ENCODE measurements at places on chromosomes 13 and 19.
A peak's percentile ranks its signal among the peaks of the same experiment; 100 is the strongest.

DNA sequence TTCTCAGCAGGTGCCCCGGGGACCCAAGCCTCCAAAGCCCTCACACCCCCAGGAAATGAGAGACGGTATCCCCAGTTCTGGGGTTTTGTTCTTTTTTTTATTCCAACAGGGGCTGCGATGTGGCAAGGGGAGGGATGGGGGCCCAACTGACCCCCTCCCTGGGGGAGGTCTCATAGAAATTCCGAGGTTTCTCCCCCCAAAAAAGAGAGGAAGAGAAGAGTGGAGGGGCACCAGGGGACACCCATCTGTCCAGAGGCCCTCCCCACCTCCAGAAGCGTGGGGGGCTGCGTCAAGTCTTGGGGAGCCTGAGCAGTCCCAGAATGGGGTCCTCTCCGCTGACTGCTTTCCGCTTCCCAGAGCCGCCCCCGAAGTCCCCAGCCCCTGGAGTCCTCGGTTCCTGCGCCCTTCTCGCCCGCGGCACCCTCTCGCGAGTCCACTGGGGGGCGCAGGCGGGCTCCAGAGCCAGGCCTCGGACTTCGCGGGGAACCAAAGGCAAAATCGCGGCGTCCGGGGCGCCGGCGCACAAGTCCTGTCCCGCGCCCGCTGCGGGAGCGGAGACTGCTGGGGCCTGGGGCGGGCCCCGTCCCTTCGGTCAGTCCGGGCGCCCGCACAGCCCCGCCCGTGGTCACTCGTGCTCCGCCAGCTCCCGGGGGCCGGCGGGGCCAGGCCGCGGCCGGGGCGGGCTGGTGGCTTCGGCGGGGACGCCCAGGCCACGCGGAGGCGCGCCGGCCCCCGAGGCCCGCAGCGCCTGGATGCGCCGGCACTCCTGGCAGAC lies 4.4 kb upstream of the ATP1A3 start:
- peaks cover 77% of the 10 kb centered on the region for H3K27me3 ChIP-seq
- H3K4me3 ChIP-seq, result no peak overlapping the region
- peaks cover 12% of the 10 kb centered on the region for H3K4me1 ChIP-seq
- no peak for DNase-seq

DNA sequence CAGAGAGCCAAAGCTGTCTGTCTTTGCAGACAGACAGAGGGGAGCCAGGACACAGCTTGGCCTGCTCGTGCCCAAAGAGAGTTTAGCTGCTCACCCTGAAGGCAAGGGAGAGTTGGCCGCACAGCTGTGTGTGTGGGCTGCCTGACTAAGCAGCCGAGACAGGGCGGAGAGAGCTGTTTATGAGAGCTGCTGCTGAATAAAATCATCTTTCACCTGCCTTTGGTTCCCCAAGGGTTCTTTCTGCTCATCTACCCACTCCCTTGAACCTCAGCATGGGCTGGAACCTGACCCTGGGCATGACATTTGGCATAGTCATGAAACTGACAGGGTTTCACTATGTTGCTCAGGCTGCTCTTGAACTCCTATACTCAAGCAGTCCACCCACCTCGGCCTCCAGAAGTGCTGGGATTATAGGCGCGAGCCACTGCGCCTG lies 98.2 kb downstream of the RBM26 start:
- no peaks in the 10 kb centered on the region for H3K4me1 ChIP-seq
- no peak overlapping the region for H3K27ac ChIP-seq
- no peak overlapping the region for H3K4me3 ChIP-seq
- H3K36me3 ChIP-seq, result no peaks in the 10 kb centered on the region
- no peak for DNase-seq

DNA sequence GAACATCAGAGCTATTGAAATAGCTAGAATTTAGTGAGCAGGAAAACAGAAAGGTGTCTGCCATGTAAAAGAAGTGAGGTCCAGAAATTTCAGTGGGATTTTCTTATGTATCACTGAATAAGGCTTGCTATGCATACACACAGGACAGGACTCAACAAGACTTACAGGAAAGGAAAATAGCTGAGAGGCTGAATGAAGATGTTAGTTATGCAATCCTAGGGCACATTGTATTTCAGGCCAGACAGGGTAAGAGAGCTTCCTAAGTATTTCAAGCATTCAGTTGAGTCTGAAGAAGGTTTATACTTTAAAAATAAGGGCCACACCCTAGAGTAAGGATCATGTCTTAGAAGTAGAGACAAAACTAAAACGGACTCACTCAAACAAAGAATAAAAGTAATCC lies 419.9 kb upstream of the PRR20A start:
- no peak for DNase-seq

DNA sequence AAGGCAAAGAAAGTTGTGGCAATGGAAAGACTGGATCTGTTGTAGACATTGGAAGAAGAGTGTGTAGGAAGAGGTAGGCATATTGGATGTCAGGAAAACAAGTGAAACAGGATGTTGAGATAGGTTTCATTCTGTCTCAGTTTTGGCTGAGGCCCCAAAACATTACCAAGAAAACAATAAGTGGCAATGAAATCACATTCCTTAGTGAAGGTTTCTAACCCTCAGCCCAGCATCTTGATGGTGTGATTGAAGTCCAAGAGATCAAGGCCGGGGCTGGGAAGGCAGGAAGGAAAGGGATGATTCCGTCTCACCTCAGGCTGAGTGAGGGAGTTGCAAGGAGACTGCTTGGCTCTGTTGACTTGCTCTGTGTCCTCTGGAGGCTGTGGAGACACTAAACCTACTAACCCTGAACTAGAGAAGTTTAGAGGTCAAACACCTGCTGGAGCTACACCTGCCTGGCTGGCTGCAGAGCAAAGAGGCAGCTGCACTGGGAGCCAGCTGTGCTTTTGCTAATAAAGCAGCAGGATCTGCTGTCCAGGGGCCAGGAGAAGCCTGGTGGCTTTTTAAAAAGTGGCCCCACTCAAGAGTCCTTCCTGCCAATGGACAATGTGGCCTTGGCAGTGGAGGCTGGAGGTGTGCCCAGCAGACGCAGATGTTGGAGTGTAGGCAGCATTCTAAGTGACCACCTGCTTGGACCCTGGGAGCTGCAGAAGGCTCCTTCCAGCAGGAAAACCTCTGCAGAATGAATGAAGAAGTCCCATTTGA lies 53.6 kb downstream of the DGKH start:
- H3K4me1 ChIP-seq, result peaks cover 13% of the 10 kb centered on the region
- no peak overlapping the region for H3K4me3 ChIP-seq
- no peak overlapping the region for H3K27ac ChIP-seq
- DNase-seq, result no peak
- no peaks in the 10 kb centered on the region for H3K36me3 ChIP-seq

GRCh38 chr13:104008541-104009435 lies 942.6 kb upstream of the SLC10A2 start:
- DNase-seq, result no peak
- H3K4me1 ChIP-seq, result no peaks in the 10 kb centered on the region
- no peak overlapping the region for H3K4me3 ChIP-seq
- no peaks in the 10 kb centered on the region for H3K27me3 ChIP-seq

- no peaks in the 10 kb centered on the region for H3K4me1 ChIP-seq
- H3K4me3 ChIP-seq, result no peak overlapping the region
- peak overlapping the region; percentile 73 for H3K27ac ChIP-seq
- no peak for DNase-seq
- H3K27me3 ChIP-seq, result no peaks in the 10 kb centered on the region
These were observed 404.4 kb downstream of the SPRY2 start for GRCh38 chr13:79936368-79937136.

DNA sequence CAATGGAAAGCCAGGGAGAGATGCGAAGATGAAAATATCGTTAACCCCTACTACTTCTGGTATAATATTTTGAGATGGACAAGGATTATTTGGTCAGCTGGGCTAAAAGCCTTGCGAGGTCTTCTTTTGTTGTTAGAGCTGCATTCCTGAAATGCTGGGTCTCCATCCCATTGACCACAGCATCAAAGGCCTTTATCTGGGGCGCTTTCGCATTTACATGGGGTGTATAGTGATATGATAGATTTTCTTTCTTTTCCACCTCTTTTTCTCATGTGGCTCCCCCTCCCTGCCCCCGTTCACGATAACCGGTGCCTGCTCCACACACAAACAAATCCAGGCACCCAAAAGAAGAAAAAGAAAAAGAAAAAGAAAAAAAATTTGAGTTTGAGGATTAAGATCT lies 77.5 kb downstream of the ZNF536 start:
- H3K27ac ChIP-seq, result no peak overlapping the region
- DNase-seq, result no peak
- no peaks in the 10 kb centered on the region for H3K36me3 ChIP-seq
- H3K27me3 ChIP-seq, result peaks cover 3% of the 10 kb centered on the region
- no peak overlapping the region for H3K4me3 ChIP-seq

DNA sequence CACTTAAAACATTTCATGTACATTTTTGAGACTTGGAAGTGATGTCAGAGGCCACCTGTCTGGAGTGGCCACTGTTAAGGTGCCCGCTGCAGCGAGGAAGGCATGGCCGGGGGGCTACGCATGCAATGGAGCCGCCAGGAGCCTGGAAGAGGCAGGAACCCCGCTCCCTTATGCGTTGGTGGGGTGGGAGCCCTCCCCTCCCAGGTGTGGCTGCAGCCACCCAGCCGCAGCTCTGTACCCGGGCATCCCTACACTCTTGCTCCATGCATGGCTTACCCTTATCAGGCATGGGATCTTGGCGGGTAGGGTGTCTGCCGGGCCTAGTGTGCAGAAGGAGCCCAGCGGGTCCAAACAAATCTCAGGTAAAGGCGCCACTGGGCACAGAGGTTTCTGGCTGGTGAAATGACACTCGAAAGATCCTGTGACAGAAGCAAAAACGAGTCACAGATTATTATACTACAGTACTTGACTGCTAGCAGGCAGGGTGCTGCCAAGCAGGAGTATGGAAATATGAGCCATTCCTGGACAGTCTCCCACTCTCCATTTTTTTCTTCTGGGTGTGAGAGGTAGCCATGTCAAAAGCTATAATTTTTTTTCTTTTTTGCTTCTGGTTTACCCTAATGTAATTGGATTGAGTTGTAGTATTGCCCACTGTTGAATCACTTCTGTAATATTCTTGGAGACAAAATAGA lies 1606.3 kb upstream of the MIR17HG start:
- H3K27me3 ChIP-seq, result no peaks in the 10 kb centered on the region
- DNase-seq, result no peak
- no peak overlapping the region for H3K4me3 ChIP-seq
- no peak overlapping the region for H3K27ac ChIP-seq

- no peak overlapping the region for H3K4me3 ChIP-seq
- H3K36me3 ChIP-seq, result no peaks in the 10 kb centered on the region
These were observed 201.1 kb downstream of the NBEA start for GRCh38 chr13:35143123-35143522.

Measured in lower lobe of right lung (tissue), 2 donors.